ENCODE measurements at places on chromosomes 11 and 22.

DNA sequence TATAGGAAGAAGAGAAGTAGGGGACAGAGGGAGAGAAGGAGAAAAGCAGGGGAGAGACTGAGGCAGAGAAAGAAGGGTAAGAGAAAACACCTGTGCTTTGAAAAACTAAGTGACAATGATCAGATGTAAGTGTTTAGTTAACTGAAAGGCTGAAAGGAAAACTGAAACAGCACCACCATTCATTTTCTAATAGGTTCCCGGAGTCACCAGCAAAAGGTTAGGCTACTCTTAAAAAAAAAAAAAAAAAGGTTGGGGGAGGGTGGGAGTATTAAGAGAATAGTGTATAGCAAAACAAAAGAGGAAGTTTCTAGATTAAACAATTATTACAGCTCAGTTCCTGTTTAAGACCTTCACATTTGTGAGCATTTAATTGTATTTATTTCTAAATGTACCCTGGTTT lies 113.8 kb downstream of the CADM1 start:
- DNase-seq = no peak

DNA sequence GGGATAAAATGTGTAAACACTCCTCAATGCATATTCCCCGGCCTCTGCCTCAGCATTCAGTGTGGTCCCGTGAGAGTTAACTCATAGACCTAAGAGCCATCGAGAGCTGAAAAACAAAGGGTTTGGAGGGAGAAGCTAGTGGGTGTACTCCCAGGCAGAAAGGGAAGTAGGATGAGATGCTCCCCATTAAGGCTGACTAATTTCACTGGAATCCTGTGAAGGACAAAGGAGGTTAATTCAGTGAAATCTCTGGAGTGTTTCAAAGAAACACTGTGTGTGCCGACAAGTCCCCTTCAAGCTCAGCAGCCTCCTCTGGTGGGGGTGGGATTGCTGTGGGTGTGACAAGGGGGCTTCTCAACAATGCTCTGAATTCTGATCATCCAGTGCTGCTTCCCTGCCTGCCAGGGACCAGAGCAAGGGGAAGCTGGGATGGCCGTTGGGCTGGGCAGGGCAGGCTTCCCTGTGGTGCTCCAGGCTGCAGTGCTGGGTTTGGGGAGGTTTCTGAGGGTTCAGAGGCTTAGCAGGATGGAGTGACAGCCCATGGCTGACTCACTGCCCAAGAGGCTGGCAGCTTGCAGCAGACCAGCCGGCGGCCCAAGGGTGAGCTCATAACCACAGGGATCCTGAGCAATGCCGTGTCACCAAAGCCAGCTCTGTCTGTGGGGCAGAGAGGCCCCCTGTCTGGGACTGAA lies 61.4 kb upstream of the BMAL1 start:
- DNase-seq = no peak

GRCh38 chr11:8336356-8337129 lies 72.9 kb upstream of the LMO1 start:
- no peak for DNase-seq

GRCh38 chr11:110782616-110783015 lies 70.4 kb upstream of the ARHGAP20 start:
- DNase-seq = no peak

- no peak for DNase-seq
Measured at GRCh38 chr11:96074551-96075310, 150.8 kb upstream of the MTMR2 start.

GRCh38 chr22:27264184-27264583 lies 537.4 kb downstream of the MN1 start:
- no peak for DNase-seq

DNA sequence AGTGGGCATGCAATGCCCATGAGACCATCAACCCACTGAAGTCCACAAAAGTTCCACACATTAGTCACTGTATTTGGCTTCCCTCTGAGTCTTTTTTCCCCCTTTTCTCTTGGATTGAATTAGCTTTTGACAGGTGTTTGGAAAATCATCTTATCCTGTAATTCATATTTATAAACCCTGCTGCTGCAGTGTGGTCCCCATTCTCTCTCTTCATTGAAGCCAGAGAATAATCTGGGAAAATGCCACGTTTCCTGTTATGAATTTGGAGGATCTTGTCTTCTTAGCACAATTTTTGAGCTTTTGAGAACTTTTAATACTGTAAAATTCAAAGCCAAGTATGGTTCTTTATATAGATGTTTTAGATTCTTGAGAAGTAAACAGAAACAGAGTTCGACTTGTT lies 84.8 kb downstream of the UVRAG start:
- no peak for DNase-seq

DNA sequence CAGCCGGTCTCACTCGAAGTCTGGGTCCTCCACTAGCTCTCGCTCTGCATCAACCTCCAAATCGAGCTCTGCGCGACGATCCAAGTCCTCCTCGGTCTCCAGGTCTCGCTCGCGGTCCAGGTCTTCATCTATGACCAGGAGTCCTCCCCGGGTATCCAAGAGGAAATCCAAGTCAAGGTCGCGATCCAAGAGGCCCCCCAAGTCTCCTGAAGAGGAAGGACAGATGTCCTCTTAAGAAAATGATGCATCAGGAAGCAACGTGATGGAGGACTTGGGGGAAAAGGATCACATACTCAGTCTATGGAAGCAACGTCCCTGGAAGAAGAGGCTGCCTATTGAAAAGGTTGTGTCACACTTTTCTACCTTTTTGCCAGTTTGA lies 1.1 kb downstream of the SRSF8 start:
- no peak for DNase-seq

GRCh38 chr11:123480290-123480815 lies 50.3 kb downstream of the GRAMD1B start:
- DNase-seq = no peak

DNA sequence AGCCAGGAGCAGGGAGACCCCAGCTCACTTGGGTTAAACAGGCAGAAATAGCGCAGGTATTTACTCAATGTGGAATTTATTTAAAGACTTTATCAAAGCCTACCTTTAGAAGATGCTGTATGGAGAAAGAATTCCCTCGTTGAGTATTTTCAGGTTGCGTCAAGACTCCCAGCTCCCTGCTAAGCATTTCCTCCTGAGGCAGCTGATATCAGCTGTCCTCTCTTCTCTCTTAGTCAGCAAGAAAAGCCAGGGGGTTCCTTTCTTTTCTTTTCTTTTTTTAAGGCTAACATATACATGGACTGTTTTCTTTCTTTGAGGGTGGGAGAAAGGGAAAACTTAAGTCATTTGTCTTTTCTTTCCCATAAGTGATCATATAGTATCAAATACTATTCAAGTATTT lies 125.8 kb upstream of the POU2AF2 start:
- DNase-seq = no peak

GRCh38 chr11:61890529-61891330 lies 615 bp downstream of the FADS3 start:
- peak; percentile 25 for DNase-seq

GRCh38 chr11:48063424-48063978 lies 83.1 kb downstream of the PTPRJ start:
- DNase-seq = no peak

Measured in T-helper 2 cell (primary cell).